ENCODE measurements at places on chromosomes 3 and 15.
A peak's percentile ranks its signal among the peaks of the same experiment; 100 is the strongest.

DNA sequence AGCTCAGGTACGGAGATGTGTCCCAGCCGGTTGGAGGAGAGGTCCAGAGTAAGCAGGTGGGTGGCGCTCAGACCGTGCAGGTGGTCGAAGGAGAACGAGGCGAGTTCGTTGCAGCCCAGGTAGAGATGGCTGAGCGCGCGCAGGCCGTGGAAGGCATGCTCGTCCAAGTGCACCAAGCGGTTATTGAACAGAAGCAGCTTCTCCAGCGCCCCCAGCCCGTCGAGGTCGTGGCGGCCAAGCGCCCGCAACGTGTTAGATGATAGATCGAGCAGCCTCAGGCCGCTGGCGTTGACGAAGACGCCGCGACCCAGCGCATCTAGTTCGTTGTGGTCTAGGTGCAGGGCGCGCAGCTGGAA is 648 bp downstream of the AMIGO3 start:
- no peak for DNase-seq

DNA sequence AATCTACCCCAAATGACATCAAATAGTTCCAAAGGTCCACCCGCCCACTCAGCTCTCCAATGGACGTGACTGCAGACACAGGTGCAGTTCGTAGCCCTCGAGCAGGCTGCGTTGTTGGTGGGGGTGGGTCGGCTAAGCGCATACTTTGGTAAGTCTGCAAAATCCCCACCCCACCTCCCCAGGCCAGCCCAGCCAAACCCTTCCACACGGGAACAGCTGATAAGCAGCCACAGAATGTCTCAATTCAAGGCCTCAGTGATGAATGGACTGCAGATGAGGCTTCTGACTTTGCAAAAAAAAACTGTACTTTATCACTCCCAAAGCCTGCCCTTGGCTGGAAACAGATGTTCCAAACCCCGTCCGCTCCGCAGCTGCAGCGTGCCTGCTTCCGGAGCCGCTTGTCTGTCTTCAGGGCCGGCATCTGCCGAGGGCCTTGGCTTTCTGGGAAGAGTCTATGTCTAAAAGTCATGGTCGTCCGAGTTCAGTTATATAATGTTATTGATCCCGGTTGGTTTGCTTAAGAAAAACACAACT is 38.2 kb downstream of the PCSK6 start:
- DNase-seq = no peak

DNA sequence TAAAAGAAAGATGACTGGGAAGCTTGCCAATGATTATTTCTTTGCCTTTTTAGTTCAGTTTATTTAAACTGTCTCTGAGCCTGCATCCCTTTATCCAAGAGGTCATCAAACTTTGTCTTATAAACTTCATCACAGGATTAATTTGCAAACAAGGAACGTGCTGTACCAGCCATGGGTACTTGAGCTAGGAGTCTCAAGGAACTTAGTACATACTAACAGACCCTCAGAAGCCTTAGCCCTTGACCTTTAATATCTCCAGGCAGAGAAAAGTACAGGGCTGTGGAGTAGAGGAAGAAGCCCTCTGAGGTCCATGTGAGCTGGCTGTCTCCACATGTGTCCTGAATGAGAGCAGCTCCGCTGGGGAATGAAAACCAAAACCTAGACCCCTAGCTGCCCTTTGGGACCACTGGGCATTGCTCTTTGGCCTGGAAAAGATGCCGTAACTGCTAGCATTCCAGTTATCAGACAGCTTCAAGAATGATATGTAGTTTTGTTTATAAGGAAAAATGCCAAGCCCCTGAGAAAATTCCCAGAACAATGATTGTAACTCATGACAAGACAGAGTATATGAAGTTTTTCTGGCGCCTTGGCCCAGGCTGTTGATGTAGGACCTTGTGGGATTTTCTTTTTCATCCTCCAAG is 92.1 kb downstream of the ASB7 start:
- no peak for DNase-seq

GRCh38 chr15:31223478-31224350 is 102.9 kb upstream of the KLF13 start:
- DNase-seq = no peak

- no peak for DNase-seq
Measured at GRCh38 chr15:101604124-101604874, 47.9 kb downstream of the TM2D3 start.

DNA sequence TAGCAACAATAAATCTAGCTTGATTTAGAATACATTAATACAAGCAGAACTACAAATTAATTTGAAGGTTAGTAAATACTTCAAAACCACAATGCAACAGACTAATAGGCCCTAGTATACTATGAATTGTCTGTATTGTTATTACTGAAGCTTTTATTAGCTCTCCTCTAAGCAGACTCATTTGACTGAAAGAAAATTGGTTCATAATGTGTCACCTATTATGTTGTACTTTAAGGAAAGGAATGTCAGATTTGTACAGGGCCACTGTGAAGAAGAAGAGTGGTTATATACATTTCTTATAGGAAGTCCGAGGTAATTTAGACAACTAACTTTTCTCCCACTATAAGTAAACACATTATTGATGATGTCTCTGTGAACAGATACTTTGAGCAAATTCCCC is 954.5 kb downstream of the ZPLD1 start:
- no peak for DNase-seq

- no peak for DNase-seq
Measured at GRCh38 chr15:66085128-66085527, 168.4 kb downstream of the MEGF11 start.

- no peak for DNase-seq
Measured at GRCh38 chr3:178663201-178663934, 127.1 kb downstream of the KCNMB2 start.

DNA sequence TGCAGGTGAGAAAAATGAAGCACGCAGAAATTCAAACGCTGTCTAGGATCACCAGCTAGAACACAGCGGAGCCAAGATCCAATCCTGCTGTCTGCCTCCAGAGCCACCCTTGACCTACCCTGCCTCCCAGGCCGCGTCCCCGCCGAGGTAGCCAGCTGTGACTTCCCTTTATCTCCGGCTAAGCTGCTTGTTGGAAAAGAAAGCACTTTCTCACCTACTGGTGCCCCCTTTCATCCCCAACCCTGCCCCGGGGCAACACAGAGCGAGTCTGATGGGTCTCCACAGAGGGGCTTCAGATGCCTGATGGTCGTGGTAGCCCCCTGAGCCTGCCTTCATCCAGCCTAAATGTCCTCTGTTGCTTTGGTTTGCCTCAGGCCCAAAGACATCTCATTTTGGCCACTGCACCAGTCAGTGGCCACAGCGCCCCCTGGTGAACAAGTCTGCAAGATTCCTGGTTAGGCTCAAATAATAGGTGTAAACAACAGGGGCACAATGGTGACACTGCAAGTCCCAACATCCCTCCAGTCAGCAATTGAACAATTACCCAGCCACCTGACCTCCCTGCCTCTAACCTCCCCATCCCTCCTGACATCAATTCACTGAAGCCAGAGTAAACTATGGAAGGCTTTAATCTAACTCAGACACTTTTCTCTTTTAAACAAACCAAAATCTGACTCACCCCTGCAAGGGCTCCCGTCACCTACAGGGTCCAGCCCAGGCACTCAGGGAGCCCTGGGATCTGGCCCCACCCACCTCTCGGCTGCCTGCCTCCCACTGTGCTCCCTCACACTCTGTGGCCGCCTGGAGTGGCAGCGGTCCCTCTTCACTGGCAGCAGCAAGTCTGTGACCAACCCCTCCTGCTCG is 27.3 kb upstream of the BCL2L10 start:
- DNase-seq = peak; percentile 32

- DNase-seq = no peak
Measured at GRCh38 chr3:73513260-73513659, 111.5 kb downstream of the PDZRN3 start.

DNA sequence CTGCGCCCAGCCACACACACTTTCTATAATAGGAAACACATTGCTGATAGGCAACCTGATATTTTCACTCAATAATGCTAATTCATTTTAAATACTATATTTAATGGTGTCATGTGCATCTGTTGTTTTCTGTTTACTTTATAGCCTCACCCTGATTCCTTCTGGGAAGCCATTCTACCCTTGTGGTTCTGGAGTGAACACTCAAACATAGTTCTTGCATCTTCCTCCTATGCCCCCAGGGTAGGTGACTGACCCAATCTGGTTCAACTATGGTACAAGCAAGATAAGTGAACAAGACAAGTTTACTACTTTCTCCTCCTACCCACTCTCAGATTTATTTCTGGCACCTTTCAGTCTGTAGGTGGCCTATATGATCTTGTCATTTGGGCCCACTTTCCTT is 4.3 kb upstream of the SCG3 start:
- DNase-seq = no peak

- DNase-seq = no peak
Measured at GRCh38 chr15:45521596-45522327, 793 bp downstream of the SLC30A4 start.

- DNase-seq = no peak
Measured at GRCh38 chr3:117281371-117281770, 571.8 kb downstream of the TUSC7 start.

DNA sequence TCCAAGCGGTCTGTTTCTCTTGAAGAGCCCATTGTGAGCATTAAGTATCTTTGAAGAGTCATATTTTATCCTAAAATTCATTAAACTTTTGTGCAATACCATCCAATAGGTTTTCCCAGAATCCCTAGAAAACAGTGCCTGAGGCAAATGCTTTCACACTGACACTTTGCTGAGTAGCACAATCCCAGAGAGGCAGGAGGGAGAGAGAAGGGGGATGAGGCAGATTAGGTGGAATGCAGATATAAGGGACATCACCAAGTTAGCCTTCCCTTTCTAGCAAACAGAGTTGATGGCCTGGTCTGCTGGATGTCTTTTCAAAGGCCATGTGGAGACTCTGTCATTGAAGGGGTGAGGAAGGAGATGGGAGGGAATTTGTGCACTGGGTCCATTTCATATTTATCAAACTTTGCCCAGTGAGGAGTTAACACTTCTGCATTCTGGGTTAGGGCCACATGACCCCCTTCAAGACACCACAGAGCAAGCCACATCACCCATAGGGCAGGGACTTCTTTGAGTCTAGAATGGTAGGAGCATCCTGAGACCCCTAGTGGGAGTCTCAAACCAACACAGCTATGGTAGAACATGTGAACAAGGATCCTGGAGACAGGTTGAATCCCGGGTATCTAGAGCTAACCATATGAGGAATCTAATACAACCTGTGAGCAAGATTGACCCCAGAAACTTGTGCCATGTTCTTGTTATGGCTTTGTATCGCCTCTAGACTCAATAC is 32.0 kb upstream of the SEMA6D start:
- peak; percentile 37 for DNase-seq

- no peak for DNase-seq
Measured at GRCh38 chr3:134474956-134475355, 10.8 kb downstream of the ANAPC13 start.

DNA sequence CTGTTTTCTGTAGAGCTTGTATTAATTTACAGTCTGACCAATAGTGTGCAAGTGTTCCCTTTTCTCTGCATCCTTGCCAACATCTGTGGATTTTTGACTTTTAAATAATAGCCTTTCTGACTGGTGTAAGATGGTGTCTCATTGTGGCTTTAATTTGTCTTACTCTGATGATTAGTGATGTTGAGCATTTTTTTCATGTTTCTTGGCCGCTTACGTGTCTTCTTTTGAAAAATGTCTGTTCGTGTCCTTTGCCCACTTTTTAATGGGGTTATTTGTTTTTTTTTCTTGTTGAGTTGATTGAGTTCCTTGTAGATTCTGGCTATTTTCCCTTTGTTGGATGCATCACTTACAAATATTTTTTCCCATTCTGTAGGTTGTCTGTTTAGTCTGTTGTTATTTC is 7.6 kb upstream of the ACOX2 start:
- DNase-seq = no peak

- no peak for DNase-seq
Measured at GRCh38 chr3:64319391-64319790, 94.1 kb upstream of the PRICKLE2 start.

GRCh38 chr3:24156466-24156865 is 211.4 kb downstream of the NR1D2 start:
- peak; percentile 13 for DNase-seq
